ENCODE measurements at places on chromosomes 5 and 9.

GRCh38 chr5:67941614-67942401 is 273.7 kb upstream of the PIK3R1 start:
- H3K36me3 ChIP-seq = no peaks in the 10 kb centered on the region
- no peaks in the 10 kb centered on the region for H3K27me3 ChIP-seq
- no peak overlapping the region for H3K4me3 ChIP-seq
- no peaks in the 10 kb centered on the region for H3K4me1 ChIP-seq

GRCh38 chr5:140344683-140345423 is 1.6 kb downstream of the HBEGF start:
- H3K36me3 ChIP-seq = peaks cover 39% of the 10 kb centered on the region
- H3K27me3 ChIP-seq = no peaks in the 10 kb centered on the region
- DNase-seq = peak; percentile 83
- H3K4me1 ChIP-seq = peaks cover 78% of the 10 kb centered on the region
- peak overlapping the region; percentile 98 for H3K4me3 ChIP-seq

- H3K36me3 ChIP-seq = peaks cover 7% of the 10 kb centered on the region
- no peak for DNase-seq
- H3K27me3 ChIP-seq = no peaks in the 10 kb centered on the region
- no peak overlapping the region for H3K27ac ChIP-seq
- peaks cover 22% of the 10 kb centered on the region for H3K4me1 ChIP-seq
These were observed 1.3 kb upstream of the ERMP1 start for GRCh38 chr9:5834214-5834613.

GRCh38 chr5:169024421-169024820 is 276.5 kb downstream of the SLIT3 start:
- no peaks in the 10 kb centered on the region for H3K4me1 ChIP-seq
- DNase-seq = no peak
- H3K27me3 ChIP-seq = peaks cover 7% of the 10 kb centered on the region
- H3K4me3 ChIP-seq = no peak overlapping the region
- H3K27ac ChIP-seq = no peak overlapping the region

- DNase-seq = no peak
- H3K36me3 ChIP-seq = no peaks in the 10 kb centered on the region
- peaks cover 9% of the 10 kb centered on the region for H3K4me1 ChIP-seq
- no peak overlapping the region for H3K4me3 ChIP-seq
These were observed 2.8 kb upstream of the NEURL1B start for GRCh38 chr5:172638209-172638768.

GRCh38 chr9:109463924-109464625 is 34.0 kb downstream of the PTPN3 start:
- DNase-seq = no peak
- H3K36me3 ChIP-seq = no peaks in the 10 kb centered on the region
- no peak overlapping the region for H3K27ac ChIP-seq

DNA sequence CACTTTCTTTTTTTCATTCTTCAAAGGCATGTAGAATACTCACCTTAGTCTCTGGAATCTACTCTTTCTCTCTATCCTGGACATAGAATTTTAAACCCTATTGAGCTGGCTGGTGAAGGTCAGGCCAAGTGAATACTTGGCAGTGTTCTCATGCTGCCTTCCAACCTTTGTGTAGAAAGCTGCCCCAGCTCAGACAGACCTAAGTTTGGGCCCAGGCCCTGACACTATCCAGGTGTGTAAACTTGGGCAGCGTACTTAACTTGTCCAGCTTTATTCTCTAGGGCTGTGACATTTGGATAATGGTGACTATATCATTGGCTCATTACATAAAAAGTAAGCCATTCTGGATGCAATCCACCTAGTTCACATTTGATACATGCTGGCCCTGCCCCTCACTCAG is 298.3 kb downstream of the IRX1 start:
- H3K36me3 ChIP-seq = no peaks in the 10 kb centered on the region
- H3K27me3 ChIP-seq = no peaks in the 10 kb centered on the region
- DNase-seq = no peak
- H3K4me1 ChIP-seq = no peaks in the 10 kb centered on the region
- no peak overlapping the region for H3K4me3 ChIP-seq
- no peak overlapping the region for H3K27ac ChIP-seq

GRCh38 chr5:173490681-173491080 is 125.8 kb downstream of the BOD1 start:
- no peak for DNase-seq
- H3K27ac ChIP-seq = no peak overlapping the region
- no peaks in the 10 kb centered on the region for H3K4me1 ChIP-seq
- H3K4me3 ChIP-seq = no peak overlapping the region
- no peaks in the 10 kb centered on the region for H3K27me3 ChIP-seq
- no peaks in the 10 kb centered on the region for H3K36me3 ChIP-seq

DNA sequence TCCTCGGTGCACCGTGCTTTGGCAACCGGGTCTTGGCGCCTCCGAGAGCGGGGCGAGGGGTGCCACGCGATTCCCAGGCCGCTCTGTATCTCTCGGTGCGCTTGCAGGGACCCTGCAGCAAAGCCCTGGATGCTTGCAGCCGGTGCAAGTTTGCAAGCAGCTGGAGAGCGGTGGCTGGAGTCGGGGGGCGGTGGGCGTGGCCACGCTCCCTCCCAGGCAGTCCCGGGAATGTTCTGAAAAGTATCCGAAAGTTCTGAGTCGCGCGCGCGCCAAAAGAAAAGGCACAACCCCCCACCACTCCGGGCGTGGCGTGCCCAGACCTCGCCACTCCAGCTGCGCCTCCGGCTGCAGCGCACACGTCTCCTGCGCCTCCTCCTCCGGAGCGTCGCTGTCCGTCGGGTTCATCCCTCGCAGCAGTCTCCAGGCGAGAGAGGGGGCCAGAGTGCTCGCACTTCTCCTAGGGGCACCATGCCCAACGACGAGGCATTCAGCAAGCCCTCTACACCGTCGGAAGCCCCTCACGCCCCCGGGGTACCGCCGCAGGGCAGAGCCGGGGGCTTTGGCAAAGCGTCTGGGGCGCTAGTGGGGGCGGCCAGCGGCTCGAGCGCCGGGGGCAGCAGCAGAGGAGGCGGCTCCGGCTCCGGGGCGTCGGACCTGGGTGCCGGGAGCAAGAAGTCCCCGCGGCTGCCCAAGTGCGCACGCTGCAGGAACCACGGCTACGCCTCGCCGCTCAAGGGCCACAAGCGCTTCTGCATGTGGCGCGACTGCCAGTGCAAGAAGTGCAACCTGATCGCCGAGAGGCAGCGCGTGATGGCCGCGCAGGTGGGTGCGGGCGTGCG is at the start of gene DMRT1:
Gene DMRT1, plus strand, starts transcription at position 327 of the 839 bp plus-strand sequence. Its CDS starts 142 bp downstream, at position 469.
- peaks cover 19% of the 10 kb centered on the region for H3K27me3 ChIP-seq
- H3K36me3 ChIP-seq = no peaks in the 10 kb centered on the region
- no peak for DNase-seq
- H3K4me3 ChIP-seq = peak within 1 kb of the TSS; percentile 49
- H3K27ac ChIP-seq = no peak within 1 kb of the TSS

Data from PC-3 (cell line).